Activated CD4-positive, alpha-beta memory T cell treated with anti-CD3 and anti-CD28 coated beads, Interleukin-2, amount 10 ng/mL, durations not matched to agents 7 days and 5 days (primary cell): ENCODE measurements at places on chromosomes 1 and 21. TPM values are rescaled to one million over a fixed set of nuclear protein-coding genes. Genes with fewer than 3 reads are reported as not detected.
A peak's percentile ranks its signal among the peaks of the same experiment; 100 is the strongest.

GRCh38 chr1:155893389-155894142 is 17.6 kb downstream of the RIT1 start:
- DNase-seq = peak; percentile 40

GRCh38 chr1:17427696-17428660 is 11.5 kb downstream of the RCC2 start:
- DNase-seq = no peak

GRCh38 chr1:197981561-197981960 is 64.4 kb downstream of the LHX9 start:
- no peak for DNase-seq

GRCh38 chr1:10594595-10595223 is 120.0 kb downstream of the PEX14 start:
- no peak for DNase-seq

GRCh38 chr1:67988066-67988465 is 62.4 kb downstream of the DIRAS3 start:
- DNase-seq = no peak

DNA sequence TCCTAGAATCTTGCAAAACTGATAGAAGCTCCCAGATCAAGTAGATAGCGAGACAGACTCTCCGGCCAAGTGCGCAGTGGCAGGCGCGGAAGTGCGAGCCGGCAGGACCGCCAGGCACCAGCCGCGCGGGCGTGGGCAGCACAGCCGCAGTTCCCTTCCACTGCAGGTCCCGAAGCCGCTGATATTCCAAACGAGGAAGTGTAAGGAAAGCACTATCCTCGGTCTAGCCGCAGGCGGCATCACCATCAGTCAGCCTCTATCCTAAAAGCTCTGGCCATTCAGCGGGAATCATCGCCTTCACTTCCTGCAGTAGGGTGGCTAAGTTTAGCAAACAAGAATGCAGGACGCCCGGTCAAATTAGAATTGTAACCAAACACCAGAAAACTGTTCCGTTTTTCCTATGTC is 710 bp downstream of the GLRX2 start:
- peak; percentile 20 for DNase-seq

DNA sequence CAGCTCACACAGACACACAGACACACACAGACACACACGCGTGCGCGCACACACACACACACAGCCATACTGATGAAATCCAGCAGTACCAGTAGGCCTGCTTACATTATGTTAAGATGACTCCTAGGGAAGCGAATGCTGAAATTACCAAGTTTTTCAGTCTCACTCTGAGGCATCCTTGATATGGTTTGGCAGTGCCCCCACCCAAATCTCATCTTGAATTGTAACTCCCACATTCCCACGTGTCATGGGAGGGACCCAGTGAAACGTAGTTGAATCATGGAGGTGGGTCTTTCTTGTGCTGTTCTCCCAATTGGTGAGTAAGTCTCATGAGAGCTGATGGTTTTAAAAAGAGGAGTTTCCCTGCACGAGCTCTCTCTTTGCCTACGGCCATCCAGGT is 64.1 kb downstream of the TIAM1 start:
- no peak for DNase-seq

- DNase-seq = no peak
Measured at GRCh38 chr1:228022571-228023293, 15.9 kb downstream of the WNT3A start.

DNA sequence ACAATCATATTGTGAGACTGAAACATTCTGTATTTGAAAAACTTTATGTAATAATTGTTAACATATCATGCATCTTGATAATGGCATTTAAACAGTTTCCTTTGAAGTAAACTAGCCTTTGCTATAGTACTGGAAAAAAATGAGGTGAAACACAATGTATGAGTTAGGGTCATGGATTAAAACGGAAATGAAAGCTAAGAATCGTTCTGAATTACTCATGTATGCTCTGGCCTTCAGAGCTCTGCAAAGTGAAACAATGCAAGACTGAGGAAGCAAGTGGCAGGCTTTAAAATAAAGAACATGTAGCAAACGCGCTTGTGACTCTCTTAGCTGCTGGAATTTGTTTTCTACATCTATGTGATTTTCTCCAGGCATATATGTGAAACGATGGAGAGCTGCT is 317.1 kb downstream of the DPYD start:
- DNase-seq = no peak

DNA sequence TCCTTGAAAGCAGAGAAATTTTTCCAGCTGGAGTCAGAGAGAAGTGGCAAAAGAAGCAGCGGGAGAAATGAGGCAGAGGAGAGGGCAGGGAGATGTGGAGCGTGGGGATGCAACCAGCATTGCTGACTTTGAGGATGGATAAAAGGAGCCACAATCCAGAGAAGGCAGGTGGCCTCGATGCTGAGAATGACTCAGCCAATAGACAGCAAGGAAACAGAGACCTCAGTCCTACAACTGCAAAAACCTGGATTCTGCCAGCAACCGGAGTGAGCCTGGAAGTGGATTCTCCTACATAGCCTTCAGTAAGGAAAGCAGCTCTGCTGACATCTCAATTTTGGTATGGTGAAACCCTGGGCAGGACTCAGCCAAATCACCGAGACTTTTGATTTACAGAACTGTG is 128.9 kb upstream of the ATP1B1 start:
- DNase-seq = no peak

DNA sequence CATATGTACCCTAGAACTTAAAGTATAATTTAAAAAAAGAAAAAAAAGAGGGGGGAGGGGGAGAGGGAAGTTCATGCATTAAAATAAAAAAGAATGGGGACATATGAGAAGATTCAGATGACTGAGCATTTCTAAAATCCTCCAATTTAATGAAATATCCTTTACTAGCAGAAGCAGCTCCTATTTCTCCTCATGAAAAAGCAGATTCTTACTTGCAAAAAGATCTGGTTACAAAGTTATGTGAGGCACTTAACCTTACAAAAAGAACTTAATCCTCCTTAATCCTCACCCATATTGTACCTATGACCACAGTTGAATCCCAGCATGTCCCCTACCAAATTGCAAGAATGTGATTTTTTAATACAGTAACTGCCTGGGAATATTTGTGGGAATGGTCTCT is 298.5 kb downstream of the SRGAP2C start:
- DNase-seq = no peak

DNA sequence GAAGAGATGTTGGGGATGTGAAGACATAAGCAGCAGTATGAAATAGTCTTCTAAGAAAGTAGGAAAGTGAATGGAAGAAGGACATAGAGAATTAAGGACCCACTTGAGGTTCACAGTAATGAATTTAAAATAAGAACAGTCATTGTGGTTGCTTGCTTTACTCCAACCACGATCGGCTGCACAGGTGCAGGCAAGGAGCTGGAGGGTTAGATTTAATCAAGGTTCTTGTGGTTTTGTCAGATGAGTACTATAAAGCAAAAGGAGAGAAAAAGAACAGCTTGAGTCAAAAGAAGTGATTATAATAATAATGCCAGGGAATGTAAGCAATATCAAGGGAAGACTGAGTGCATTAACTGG is 46.1 kb upstream of the RBM34 start:
- peak; percentile 62 for DNase-seq

- no peak for DNase-seq
Measured at GRCh38 chr1:36816348-36816747, 218.0 kb downstream of the GRIK3 start.

DNA sequence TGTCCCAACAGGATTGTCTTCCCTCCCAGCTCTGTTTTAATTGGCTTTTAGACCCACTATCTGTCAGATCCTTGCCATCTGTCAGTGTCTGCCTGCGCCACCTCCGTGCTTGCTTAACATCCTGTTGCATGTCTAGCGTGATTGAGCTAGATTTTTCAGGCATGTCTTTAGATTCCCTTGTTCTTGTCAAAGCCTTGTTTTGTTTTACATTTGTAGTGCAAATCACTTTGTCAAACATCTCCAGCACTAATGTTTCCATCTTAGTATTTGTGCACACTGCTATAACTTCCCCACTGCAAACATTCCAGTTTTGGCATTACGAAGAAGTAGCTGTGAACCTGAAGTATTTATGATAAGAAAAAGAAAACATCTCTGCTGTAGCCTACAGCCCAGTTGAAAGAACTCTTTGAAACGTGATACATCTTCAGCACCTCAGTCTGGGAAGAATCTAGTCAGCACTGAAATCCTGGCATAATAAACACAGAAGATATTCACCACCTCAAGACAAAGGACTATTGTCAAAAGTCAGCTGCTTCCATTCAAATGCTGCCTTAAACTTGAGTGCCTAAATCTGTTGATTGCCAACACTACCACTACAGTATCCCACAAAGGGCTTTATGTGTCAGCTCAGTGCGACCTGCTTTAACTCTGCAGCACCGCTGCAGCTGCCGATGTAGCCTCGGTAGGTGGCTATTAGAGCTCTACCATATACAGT is 105.0 kb downstream of the FNBP1L start:
- no peak for DNase-seq

- DNase-seq = no peak
Measured at GRCh38 chr1:20644416-20644815, 11.2 kb downstream of the PINK1 start.

DNA sequence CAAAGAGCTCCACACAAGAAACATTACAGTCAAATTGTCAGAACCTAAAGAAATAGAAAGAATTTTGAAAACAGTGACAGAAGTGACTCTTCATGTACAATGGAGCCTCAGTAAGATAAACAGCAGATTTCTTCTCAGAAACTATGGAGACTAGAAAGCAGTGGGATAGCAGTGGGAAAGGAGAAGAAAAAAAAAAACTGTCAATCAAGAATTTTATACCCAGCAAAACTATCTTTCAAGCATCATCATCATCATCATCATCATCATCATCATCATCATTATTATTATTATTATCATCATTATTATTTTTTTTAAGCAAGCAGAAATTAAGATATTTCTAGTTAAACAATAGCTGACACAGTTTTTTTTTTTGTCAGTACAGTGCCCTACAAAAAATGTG is 24.2 kb downstream of the CEP170 start:
- DNase-seq = no peak

- DNase-seq = no peak
Measured at GRCh38 chr1:66523562-66523961, 10.4 kb upstream of the SGIP1 start.

DNA sequence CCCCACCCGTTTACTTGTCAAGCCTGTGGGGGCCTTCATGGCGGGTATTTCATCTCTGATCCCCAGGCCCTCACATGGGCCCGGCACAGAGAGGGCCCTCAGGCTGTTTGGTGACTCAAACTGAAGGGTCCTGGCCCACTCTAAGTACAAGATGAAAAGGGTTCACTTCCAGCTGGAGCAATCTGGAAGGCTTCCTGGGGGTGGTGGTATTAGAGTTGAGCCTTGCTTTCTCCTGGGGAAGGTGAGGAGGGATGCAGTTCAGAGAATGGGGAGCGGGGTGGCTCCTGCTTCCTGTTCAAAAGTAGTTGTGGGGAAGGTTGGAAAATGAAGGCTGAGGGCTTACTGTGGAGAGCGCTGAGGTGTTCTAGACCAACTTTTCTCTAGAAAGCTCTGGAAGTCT is 47.7 kb downstream of the DHRS3 start:
- no peak for DNase-seq

DNA sequence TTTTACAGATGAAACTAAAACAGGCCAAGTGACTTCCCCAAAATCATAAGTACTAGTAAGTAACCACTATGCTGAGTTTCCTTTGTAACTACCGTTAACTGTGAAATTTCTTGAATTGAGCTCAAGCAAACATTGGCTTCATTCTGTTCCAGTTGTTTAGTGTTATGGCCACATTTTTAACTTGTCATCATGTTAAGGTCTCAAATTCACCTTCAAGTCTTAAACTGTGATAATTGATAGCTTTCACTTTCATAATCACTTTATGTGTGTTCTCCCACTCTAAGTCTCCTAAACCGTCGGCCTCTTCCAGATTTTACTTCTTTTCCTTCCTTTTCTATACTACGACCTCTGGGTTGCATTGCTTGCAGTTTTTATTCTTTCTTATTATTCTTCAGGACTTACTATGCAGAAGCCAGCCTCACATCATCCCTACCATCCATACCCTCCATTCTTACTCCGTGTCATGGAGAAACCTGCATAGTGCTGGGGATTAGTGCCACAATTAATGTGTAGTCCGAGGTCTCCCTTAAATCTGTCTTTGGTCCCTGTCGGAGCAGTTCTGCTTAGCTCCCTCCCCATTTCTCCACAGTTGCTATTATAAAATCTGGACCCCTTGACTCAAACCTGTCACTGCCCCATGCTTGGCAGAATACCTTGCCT is 5.8 kb downstream of the KIF1B start:
- no peak for DNase-seq

DNA sequence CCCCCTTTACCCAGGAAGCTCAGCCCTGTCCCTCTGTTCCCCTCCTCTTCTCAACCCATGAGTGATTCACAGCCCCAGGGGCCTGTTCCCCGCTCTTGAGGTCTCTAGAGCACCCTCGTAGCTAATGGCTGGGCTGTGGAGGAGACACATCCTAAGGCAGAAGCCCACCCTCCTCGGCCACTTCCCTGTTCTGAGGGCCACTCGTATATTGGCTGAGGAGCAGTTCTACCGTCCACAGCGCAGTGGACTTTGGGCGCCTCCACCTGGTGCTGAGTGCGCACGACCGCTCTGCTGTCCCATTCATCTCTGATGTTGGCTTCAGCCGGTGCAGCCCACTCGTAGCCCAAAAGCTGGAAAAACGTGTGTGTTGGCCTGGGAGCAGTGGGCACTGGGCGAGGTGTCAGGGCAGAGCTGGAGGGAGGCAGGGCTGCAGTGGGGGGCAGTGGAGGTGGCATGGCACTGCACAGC is 24.5 kb upstream of the PKP1 start:
- no peak for DNase-seq

DNA sequence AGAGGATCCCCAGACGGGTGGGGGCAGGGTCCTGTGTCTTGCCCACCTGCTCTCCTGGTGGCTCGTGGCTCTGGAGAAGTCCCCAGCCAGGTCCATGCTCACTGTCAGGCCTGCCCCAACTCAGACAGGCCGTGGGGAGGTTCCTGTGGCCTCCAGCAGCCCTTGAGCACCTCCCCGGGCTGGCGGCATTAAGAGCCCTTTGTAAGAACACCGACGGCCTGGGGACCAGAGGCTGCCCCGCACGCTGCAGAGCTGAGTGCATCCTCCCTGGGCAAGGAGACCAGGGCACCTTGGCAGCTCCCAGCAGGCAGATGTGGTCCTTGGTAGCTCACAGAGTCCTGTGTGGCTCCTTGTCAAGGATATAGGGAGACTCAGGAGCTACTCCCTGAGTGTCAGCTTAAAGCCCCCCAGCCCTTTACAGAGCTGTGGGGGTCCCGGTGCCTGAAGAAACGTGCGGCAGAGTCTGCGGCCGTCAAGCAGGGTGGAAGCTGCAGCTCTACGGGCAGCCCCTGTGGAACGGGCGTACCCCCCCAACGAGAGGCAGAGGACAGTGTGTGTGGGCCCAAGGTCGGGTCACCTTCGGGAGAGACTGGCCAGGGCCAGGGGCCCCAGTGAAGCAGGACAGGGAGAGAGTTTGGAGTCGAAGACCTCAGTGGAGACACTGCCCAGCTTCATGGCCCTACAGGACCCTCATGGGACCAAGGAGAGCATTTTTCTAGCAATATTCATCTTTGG is 118.6 kb downstream of the PRDM16 start:
- no peak for DNase-seq

- DNase-seq = no peak
Measured at GRCh38 chr1:182368358-182368757, 23.2 kb downstream of the GLUL start.

GRCh38 chr1:66436378-66437135 is 97.4 kb upstream of the SGIP1 start:
- peak; percentile 62 for DNase-seq

FBXO2 gene
- 1.4 TPM for total RNA-seq

AMY1C gene
- not detected for total RNA-seq

TNNI3K gene
- not detected for total RNA-seq

SPSB1 gene
- 18.0 TPM for total RNA-seq

TNFRSF8 gene
- total RNA-seq = 34.3 TPM

GNAT2 gene
- not detected for total RNA-seq

C2CD4D gene
- 3.0 TPM for total RNA-seq

TNFSF4 gene
- 0.78 TPM for total RNA-seq

STUM gene
- total RNA-seq = not detected

SMCP gene
- total RNA-seq = not detected

TRMT1L gene
- total RNA-seq = 35.8 TPM
